ENCODE measurements at places on chromosomes 7 and 10.
A peak's percentile ranks its signal among the peaks of the same experiment; 100 is the strongest.

GRCh38 chr10:130079614-130080460 is 30.8 kb downstream of the C10orf143 start:
- no peak for DNase-seq

DNA sequence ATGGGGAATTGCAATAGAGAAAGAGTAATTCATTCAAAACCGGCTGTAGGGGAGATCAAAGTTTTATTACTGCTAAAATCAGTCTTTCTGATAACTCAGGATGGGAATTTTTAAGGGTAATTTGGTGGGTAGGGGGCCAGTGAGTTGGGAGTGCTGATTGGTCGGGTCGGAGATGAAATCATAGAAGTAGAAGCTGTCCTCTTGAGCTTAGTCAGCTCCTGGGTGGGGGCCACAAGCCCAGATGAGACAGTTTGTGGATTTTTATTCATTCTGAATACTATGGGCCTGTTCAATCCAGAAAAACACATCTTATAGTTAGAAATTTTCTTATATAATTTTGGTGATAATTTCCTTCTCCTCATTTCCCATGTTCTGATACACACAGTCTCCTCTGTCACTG is 25.4 kb downstream of the CALD1 start:
- no peak for DNase-seq

DNA sequence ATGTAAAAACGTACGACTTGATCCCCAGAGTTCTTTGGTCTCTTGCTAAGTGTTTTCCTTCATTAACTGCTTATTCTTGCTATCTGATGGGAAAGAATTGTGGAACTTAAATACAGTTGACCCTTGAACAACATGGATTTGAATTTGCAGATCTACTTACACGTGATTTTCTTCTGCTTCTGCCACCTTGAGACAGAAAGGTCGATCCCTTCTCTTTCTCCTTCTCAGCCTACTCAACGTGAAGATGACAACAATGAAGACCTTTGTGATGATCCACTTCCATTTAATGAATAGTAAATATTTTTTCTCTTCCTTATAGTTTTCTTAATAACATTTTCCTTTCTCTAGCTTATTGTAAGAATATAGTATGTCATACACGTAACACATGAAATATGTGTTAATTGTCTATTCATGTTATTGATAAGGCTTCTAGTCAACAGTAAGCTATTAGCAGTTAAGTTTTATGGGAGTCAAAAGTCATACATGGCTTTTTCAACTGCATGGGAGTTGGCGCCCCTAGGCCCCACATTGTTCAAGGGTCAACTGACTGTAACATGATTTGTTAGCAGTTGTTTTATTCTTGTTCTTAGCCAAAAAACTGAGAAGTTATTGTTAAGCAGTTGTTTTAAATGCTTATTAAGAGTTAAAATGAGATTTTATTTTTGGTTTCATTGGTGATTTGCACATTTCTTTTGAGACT is 11.2 kb downstream of the MKLN1 start:
- no peak for DNase-seq

GRCh38 chr7:120554960-120555571 is 282.1 kb downstream of the KCND2 start:
- peak; percentile 70 for DNase-seq

- DNase-seq, result no peak
Measured at GRCh38 chr7:78279032-78279431, 480.5 kb downstream of the PHTF2 start.

- DNase-seq, result no peak
Measured at GRCh38 chr7:40761762-40762560, 627.2 kb downstream of the SUGCT start.

GRCh38 chr7:87137271-87137670 is 15.0 kb upstream of the DMTF1 start:
- DNase-seq, result no peak

- no peak for DNase-seq
Measured at GRCh38 chr10:65534771-65535170, 1391.1 kb upstream of the LRRTM3 start.

DNA sequence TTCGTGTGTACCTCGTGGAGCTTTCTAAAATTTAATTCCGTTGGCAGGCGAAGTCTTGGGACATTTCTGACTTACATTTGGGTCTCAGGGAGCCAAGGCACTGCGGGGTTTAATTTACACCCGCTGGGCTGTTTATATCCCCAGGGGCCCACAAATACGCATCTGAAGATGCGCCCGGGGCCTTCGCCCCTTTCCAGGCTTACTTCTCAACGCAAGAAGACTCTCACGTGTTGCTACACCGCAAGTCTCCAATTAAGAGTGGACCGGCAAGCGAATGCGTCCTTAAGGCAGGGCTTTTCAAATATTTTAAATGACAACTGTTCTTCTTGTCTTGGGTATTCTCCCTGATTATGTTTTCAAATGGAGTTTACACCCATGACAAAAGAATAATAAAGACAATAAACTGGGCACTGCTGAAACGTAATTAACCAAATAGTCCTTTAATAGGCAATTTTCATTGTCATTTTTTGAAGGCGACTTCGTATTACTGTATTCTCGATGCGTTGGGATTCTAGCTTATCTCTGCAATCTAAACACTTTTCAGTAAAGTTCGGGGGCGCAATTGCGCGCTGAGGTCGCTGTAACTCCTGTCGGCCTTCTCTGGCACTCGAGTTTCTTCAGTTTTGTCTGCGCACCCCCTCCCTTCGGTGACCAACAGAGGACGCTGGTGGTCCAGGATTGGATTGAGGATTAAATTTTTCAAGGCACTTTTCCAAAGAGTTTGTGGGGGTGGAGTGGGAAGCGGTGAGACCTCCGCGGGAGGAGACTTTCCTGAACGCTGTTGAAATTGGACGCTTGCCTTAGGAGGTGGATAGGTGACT is 837 bp upstream of the IGFBP3 start:
- peak; percentile 49 for DNase-seq

- no peak for DNase-seq
Measured at GRCh38 chr10:3048119-3049019, 19.0 kb upstream of the PFKP start.

GRCh38 chr10:92470026-92470425 is 103.9 kb downstream of the IDE start:
- no peak for DNase-seq

Data from NB4 (cell line).